ENCODE measurements at places on chromosomes 16 and 17.

- no peak for DNase-seq
These were observed 335 bp downstream of the TMEM11 start for GRCh38 chr17:21213638-21214014.

GRCh38 chr17:49454050-49454449 is 39.4 kb upstream of the PHB1 start:
- no peak for DNase-seq

DNA sequence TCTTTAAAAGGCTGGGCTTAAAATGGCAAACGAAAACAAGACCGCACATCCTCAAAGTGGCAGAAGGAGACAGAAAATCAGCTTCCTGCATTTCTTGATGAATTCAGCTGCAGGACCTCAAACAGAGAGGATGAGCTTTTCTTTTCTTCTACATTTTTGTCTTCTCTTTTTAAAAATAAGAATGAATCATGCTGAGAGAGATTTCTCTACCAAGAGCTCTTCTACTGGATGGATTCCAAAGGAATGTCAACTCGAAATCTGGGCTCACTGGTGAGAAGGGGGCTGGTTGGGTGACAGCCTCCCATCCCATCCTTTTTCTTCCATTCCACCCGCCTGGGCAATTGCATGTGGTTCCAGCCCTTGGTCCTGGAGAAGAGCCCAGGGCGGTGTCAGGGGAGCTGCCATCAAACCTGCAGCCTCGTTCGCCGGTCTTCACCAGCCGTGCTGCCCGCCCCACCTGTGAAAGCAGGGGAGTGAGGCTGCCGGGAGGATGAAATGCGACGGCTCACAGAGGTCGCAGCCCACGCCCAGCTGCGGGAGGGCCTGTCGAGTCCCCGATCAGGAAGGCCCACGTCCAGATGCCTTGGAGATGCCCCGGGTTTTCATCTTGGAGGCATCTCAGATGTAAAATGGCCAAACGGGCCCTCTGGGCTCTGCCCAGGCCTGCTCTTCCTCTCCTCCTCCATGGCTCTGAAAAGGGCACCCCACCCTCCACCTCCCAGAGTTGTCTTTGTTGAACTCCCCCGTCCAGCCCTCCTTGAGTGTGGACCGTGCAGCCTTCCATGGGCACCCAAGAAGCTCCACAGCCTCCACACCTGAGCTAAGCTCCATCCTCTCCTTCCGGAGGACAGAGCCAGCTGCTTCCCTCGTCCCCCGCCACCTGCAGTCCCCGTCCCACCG is 121.9 kb downstream of the FOXL1 start:
- DNase-seq, result no peak

DNA sequence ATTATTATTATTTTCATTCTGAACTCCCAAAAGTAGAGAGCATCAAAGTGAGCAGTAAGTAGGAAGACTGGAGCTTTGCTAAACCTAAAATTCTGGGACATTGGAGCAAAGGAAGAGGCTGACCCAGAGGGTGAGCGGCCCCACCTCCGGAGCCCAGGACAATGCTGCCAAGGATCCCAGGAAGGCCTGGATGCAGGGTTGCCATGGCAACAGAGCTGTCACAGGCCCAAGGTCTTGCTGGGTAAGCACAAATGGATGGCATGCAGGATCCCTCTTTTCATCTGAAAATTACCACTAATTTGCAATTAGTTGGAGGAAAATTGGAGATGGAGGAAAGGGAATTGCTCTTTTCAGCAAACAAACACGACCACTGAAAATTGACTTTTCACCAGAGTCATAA is 457.9 kb upstream of the CDH5 start:
- DNase-seq, result no peak

GRCh38 chr17:14296166-14296910 is 4.5 kb upstream of the HS3ST3B1 start:
- DNase-seq, result no peak

DNA sequence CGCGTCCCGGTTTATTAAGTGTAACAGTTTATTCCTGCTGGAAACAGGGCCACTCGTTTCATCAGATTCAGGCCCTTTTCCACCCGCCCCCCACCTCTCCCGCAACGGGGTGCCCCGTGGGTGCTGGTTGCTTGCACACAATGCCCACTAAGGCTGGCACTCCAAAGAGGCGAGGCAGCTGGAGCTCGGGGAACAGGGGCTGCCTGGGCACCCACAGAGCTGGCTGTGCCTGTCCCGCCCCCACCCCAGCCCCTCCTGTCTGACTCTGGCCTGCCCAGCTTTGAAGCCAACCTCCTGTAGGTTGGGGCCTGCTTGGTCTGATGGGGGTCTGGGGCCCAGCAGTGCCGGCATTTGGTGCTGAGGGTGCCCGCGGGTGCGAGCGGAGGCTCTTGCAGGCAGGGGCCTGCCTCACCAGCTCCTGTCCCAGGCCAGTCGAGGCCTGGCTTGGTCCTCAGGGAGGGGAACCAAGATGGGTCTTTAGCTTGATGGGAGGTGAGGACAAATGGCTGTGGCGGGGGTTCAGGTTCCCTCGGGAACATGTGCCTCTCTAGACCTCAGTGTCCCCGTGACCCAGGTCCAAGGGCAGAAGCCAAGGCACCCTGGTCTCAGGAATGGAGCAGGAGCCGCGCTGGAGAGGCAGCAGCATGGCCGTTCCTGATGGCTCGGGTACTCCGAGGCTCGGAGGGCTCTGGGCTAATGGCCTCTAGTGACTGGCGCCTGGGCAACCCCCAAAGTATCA is 20.1 kb downstream of the MYBBP1A start:
- no peak for DNase-seq

DNA sequence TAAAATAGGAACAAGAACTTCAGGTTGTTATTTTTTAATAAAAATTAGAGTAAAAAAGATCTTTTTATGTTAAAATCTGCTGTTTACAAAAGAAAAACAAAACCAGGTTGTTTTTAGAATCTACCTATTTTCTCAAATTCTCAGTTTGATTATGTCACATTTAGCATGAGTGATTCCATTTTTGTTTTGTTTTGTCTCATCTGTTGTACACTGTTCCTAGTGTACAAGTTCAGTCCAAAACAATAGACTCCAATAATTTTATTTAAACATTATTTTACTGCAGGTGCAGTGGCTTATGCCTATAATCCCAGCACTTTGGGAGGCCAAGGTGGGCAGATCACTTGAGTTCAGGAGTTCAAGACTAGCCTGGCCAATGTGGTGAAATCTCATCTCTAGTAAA is 2142.7 kb downstream of the TP53TG3F start:
- no peak for DNase-seq

GRCh38 chr17:55757659-55758058 is 6.8 kb downstream of the PCTP start:
- DNase-seq, result no peak

DNA sequence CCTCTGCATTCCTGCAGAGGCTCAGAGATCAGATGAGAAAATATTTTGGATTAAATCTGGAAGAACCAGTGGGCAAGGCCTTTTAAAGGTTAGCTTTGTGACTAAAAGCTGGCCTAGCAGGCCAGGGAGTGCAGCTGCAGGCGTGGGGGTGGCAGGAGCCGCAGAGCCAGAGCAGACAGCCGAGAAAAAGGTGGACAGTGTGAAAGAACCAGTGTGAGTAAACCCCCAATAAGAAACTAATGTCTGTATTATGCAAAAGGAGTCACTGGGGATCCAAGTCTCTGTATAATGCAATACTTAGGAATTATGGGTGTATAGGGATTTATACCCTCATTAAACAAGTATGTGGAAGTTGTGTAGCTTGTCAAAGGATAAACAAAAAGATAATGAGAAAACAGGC is 21.4 kb upstream of the SPACA3 start:
- DNase-seq, result no peak
